GM23338 (cell line): ENCODE measurements at places on chromosomes 7 and 10.

DNA sequence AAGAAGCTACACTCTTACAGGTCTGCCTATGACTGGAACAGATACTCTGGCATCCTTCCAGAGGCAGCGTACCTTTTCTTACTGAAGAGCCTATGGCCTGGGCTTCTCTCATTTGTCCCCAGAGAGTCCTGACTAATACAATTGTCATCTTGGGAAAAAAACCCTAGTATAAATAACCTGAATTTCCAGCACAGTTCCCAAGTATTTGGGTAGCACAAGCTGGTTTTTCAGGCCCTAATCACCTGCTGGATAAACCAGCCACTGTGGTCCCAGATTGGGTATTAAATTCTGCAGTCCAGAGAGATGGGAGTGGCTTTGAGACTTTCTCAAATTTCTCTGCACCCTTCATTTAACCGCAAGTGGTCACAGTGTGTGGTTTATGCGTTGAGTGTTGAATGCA lies 186.8 kb upstream of the NEBL start:
- no peak for DNase-seq

DNA sequence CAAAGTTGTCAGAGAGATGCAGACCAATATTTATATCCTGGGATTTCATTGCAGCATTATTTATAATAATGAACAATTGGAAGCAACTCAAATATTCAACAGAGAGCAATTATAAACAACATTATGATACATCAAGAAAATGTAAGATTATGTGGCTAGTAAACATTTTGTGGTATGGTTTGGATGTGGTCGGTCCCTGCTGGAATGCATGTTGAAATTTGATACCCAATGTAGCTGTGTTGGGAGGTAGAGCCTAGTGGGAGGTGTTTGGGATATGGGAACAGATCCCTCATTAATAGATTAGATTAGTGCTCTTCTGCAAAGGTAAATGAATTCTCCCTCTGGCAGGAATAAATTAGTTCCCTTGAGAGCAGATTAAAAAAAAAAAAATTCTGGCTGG lies 350.9 kb downstream of the ANKRD30A start:
- no peak for DNase-seq

DNA sequence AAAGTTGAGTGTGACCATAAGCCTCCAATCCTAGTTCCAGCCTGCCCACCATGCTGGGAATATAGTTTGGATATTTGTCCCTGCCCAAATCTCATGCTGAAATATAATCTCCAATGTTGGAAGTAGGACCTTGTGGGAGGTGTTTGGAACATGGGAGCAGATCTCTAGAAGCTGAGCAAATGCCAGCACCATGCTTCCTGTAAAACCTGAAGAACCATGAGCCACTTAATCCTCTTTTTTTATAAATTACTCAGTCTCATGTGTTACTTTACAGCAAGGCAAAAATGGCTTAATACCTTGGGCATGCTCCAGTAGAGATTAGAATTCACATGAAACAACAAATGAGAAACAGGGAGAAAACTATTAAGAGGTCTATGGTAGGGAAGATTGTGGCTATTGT lies 27.2 kb downstream of the STEAP1 start:
- DNase-seq: no peak

DNA sequence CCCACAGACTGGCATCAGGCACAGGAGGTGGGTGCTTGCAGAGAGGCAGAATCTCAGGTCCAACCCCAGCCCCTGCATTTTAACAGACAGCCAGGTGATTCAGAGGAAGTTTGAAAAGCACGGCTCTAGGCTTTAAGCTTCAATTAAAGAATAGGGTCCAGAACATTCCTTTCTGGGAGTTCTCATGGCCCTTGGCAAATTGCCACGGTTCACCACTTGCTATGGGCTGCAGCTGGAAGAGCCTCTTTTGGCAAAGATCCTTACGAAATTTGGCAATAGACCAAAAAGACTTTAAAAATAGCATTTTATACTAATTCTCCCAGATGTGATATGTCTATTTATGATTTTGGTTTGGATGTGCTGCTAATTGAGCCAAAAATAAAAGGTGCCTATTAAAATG lies 148.1 kb downstream of the ITGA8 start:
- DNase-seq: no peak

- no peak for DNase-seq
Measured at GRCh38 chr7:157734676-157735640, 398.2 kb downstream of the DNAJB6 start.

- no peak for DNase-seq
Measured at GRCh38 chr7:42945821-42946626, 13.8 kb downstream of the MRPL32 start.

GRCh38 chr7:112881-113280 lies 79.5 kb upstream of the FAM20C start:
- DNase-seq: no peak

DNA sequence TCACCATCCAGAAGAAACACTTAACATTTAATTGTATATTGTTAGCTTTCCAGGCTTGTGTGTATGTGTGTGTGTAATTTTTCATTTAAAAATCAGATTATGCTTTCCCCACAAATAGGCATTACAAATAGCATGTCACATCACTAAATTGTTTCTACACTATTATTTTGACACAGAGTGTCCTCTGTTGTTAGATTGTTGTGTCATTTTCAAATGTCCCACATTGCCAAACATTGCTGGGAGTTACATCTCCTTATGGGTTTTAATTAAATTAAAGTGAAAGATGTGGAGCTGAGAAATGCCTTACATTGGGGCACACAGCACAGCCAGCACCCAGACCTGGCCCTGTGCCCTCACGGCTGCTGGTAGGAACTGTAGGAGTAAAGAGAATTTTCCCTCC lies 295.6 kb downstream of the ZEB1 start:
- no peak for DNase-seq

DNA sequence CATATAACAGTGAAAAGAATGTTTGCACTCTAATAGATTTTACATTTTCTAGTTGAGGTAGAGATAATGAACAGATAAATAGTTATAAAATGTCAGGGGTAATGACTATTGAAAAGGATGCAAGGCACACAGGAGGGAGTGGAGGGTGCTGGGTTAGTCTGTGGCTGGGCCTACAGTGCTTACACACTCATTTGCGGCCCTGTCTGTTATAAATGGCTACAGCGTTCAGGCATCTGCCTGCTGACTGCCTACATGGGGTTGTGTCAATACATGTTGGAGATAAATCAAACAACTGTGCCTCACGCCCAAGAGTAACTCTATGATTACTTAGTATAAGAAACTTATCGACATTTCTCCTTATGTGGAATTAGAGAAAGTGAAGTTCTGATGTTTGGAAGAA lies 313.3 kb downstream of the ACTR3B start:
- no peak for DNase-seq

- DNase-seq: no peak
Measured at GRCh38 chr10:105992928-105993327, 1171.6 kb downstream of the SORCS1 start.

GRCh38 chr7:37546677-37547076 lies 98.0 kb upstream of the ELMO1 start:
- no peak for DNase-seq

- no peak for DNase-seq
Measured at GRCh38 chr10:36794981-36795380, 330.4 kb upstream of the ANKRD30A start.

DNA sequence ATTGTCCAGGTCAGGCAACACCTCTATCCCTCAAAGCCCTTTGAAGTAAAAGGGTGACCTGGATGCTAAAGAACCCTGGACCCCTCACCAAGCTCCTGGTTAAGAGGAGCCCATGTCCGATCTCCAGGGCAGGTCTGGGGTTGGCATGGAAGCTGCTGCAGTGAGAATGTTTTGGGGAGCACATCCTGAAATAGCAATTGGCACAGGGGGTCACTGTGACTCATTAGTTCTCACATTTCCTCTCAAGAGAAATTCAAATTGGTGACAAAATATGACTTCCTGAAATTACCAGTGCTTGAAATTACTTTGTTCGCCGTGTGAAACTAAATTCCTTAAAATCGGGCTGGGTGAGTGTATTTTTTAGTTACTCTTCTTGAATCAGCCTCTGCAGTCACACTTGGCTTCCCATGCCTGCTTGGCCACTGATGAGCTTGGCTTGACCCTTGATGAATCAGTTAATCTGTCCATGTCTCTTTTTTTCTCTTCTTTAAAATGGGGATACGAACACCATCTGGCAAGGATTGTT lies 18.8 kb upstream of the ARHGAP22 start:
- DNase-seq: no peak

- DNase-seq: no peak
Measured at GRCh38 chr7:32219416-32219815, 149.2 kb upstream of the PDE1C start.

- DNase-seq: peak; percentile 76
Measured at GRCh38 chr7:112546723-112547513, 66.1 kb downstream of the LSMEM1 start.

DNA sequence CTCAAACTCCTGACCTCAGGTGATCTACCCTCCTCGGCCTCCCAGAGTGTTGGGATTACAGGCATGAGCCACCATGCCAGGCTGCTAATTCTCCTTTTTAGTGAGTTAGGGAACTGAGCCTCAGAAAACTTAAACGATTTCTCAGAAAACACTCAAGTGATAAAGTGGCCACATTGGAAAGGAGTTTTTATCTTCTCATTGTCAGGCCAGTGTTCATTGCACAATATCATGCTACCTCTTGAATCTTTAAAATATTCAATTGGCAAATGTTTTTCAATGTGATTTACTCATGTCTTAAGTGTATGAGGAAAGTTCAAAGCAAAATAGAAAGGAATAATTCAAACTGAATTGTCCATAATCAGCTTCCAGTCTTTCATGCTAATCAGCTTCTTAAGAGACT lies 80.7 kb downstream of the ITGB8 start:
- DNase-seq: no peak

GRCh38 chr10:76430061-76430645 lies 998.7 kb downstream of the LRMDA start:
- DNase-seq: no peak

GRCh38 chr10:102313221-102313896 lies 68.0 kb downstream of the GBF1 start:
- no peak for DNase-seq

DNA sequence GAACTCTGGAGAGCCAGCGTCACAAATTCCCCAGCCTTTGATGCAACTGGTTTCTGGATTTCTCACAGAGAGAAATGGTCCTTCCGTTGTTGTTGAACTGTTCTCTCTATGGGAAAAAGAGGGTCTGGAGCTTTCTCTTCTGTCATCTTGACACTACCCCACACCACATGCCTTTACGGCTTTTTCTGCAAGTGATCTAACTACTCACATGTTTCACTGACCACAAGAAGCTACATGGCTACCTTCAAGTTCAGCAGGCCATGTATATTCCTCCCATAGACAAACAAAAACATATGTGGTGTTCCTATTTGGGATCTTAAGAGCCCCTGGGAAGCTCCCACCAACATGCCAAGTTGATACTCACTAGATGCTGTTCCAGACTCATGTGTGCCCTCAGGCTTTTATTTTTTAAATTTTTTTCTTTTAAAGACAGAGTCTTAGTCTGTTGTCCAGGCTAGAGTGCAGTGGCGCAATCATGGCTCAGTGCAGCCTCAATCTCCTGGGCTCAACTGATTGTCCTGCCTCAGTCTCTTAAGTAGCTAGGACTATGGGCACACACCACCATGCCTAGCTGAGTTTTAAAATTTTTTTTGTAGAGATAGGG lies 72.0 kb downstream of the RNF216 start:
- DNase-seq: no peak

DNA sequence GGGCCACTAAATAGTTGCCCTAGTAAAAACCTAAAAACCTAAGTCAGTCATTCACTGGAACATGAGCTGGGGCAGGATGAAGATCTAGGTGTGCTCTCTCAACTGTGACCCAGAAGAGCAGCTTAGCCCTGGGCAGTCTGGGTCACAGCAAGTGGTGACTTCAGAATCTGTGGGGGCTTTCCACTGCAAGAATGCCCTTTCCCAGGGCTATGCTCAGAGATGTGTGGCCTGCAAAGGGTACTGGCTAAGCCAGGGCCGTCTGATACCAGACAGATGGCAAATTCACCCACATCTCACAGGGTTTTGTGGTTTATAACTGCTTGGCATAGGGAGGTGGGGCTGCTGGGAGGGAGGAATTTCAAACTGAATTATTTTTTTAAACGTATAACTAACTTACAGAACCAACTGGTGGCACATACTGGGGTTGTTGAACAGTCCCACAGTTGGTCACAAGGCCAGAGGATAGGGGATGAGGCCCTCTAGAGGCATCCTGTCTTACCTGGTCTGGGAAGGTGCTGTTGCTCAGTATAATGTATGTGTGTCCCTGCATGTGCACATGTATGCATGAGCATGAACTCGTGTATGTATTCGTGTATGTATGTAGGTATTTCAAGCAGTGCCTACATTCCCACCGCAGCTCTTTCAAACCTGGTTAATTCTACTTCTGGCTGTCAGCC lies 63.2 kb downstream of the PRPF18 start:
- no peak for DNase-seq

GRCh38 chr7:2388637-2388954 lies 14.8 kb upstream of the CHST12 start:
- no peak for DNase-seq

DNA sequence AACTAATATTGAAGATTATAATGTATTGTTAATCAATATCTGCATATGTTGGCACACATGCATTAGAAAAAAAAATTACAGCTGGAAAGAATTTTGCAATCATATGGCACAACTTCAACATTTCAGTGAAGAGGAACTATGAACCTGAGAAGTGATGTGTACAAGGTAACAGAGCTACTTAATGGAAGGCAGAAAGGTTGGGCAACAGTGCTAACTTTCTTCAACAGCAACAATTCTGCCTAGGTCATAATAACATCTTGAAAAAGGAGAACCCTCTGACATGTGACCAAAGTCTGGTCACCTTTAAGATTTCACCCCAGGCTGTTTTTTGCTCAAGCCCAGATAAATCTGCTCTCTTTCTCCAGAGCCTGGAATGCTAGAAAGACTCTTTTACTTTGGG lies 47.9 kb upstream of the SKAP2 start:
- DNase-seq: no peak

- no peak for DNase-seq
Measured at GRCh38 chr7:1087465-1087814, 473 bp upstream of the GPER1 start.

GRCh38 chr7:7882888-7883287 lies 85.7 kb upstream of the GLCCI1 start:
- no peak for DNase-seq

GRCh38 chr7:23462846-23463245 lies 7.4 kb downstream of the IGF2BP3 start:
- DNase-seq: peak; percentile 49

- DNase-seq: no peak
Measured at GRCh38 chr10:112698818-112699164, 251.3 kb upstream of the TCF7L2 start.

- no peak for DNase-seq
Measured at GRCh38 chr10:28691187-28691694, 13.9 kb downstream of the BAMBI start.

GRCh38 chr7:155322530-155322929 lies 24.9 kb downstream of the INSIG1 start:
- DNase-seq: no peak

- DNase-seq: peak; percentile 84
Measured at GRCh38 chr10:103592186-103593021, 98.9 kb downstream of the NEURL1 start.
